Stimulated activated CD8-positive, alpha-beta memory T cell treated with anti-CD3 and anti-CD28 coated beads, Interleukin-7, amount 100 ng/mL, for 48 hours (primary cell): ENCODE measurements at places on chromosomes 1 and 21.
A peak's percentile ranks its signal among the peaks of the same experiment; 100 is the strongest.

GRCh38 chr1:183301239-183301638, 115.2 kb downstream of the LAMC2 start:
- no peak for DNase-seq

DNA sequence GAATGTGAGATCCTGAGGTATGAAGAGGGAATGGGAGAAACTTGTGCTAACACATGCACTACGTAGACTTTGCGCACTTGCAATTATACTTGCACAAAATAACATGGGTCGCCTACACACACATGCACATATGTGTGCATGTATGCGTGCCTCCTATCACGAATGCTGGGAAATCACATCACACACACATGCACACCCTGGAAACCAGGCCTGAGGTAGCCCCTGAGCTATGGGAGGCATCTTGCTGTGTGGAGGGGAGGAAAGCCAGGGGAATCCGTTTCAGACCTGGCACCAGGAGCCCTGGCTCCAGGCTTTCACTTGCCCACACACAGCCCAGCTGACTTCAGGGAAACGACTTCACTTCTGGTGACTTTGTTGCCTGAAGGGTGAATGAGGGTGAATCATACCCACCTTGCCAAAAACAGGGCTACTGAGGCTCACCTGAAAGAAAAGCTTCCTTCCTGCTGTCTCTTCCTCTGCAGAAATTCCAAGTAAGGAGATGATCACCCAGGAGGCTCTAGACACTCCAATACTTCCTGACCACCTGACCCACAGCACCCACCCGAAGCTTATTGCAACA, 136.0 kb upstream of the NGF start:
- DNase-seq: no peak

- peak; percentile 10 for DNase-seq
Measured at GRCh38 chr1:231460614-231461013, 38.5 kb upstream of the EGLN1 start.

- no peak for DNase-seq
Measured at GRCh38 chr1:114090738-114091505, 62.7 kb downstream of the SYT6 start.

GRCh38 chr1:106748606-106749005, 307.9 kb upstream of the PRMT6 start:
- no peak for DNase-seq

- no peak for DNase-seq
Measured at GRCh38 chr1:211341999-211342398, 15.4 kb downstream of the TRAF5 start.

DNA sequence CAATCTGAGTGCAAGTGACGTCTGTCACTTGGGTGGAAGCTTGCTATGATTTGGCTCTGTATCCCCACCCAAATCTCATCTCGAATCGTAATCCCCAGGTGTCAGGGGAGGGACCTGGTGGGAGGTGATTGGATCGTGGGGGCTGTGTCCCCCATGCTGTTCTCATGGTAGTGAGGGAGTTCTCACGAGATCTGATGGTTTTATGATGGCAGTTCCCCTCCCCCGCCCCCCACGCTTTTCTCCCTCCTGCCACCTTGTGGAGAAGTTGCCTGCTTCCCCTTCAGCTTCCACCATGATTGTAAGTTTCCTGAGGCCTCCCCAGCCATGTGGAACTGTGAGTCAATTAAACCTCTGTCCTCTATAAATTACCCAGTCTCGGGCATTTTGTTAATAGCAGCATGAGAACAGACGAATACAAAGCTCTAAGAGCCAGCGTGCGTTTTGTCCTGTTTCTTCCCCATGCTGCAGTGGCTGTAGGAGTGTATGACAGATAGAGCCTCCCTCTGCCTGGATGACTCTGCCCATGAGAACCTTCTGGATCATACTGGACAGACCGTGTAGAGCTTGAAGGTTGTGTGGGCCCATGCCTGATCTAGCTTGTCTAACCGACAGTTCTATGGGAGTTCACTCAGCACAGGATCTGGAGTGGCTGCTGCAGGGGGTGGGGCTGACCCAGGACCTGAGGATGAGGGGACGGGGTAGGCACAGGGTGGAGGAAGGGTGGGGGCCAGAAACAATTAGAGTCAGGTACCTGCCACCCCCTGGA, 139.7 kb upstream of the ERRFI1 start:
- DNase-seq: no peak

DNA sequence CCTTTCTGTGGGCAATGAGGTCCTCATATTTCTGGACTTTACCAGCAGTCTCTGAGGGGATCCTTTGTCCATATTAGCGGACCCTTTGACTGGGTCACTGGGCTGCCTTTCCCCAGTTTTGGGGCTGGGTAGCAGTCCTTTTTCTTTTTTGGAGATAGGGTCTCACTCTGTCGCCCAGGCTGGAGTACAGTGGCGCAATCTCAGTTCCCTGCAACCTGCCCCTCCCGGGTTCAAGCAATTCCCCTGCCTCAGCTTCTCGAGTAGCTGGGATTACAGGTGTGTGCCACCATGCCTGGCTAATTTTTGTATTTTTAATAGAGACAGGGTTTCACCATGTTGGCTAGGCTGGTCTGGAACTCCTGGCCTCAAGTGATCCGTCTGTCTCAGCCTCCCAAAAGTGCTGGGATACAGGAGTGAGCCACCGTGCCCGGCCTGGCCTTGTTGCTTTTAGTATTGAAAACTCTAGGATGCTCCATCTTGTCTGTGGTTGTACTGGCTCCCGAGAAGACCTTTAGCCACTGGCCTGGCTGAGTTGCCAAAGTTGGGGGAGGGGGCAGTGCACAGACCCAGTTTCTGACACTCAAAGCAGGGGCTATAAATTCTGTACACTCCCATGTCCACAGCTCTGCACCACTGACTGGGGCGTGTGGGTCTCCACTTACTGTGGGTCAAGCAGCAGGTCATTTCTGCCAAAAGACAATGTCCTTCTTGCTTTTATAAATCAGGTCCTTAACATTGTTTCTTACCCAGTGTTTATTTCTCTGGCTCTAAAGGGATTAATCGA, 33.1 kb downstream of the MAN1C1 start:
- DNase-seq: no peak

DNA sequence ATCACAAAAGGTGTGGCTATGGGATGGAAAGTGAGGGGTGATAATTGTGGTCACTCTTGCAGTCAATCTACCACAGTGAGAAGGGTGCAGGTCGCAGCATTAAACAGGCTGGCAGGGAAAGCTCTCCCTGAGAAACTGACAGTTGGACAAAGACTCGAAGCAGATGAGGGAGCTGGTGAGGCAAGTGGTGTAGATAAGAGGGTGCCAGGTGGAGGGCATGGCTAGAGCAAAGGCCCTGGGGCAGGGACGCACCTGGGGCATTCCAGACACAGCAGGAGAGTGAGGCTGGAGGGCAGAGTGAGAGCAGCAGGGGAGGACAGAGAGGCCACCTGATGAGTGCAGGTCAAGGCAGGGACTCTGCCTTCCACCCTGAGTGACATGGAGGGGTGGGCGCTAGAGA, 264.8 kb downstream of the PRDM2 start:
- DNase-seq: no peak

DNA sequence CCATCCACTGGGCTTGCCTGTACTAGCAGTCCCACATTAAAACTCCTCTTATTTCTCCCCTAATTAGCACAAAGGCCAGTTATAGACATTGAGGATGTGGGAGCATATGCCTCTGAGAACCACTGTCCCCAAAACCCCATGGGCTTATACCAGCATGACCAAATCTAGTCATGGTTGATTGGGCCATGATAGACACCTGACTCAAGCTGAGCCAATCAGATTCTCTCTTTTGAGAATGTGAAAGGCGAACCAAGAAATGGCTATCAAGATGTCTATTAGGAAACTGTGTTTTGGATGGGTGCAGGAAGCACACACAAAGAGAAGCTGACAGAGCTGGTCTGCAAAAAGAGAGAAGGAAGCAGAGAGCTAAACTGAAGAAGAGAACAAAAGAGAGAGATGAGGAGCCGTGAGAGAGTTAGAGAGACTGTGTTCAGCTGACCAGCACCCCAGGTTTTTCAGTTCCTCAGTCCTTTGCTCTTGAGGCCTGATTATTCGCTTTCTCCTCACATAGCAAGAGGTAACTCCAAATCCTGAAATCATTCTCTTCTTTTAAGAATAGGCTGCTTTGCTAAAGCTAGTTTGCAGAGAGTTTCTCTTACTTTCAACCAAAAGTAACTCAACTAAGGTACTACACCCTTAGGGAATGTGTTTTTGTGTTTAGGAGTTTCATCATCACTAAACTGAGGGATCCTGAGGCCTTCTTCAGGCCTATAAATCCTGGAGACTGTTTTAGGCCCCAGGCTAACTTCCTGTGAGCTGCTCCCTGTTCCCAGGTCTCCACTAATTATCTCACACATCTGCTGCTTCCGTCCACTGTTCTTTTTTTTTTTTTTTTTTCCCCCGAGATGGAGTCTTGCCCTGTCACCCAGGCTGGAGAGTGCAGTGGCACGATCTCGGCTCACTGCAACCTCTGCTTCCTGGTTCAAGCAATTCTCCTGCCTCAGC, 7.9 kb upstream of the TIPRL start:
- no peak for DNase-seq

GRCh38 chr1:228070851-228071250, 11.7 kb upstream of the ARF1 start:
- DNase-seq: no peak

DNA sequence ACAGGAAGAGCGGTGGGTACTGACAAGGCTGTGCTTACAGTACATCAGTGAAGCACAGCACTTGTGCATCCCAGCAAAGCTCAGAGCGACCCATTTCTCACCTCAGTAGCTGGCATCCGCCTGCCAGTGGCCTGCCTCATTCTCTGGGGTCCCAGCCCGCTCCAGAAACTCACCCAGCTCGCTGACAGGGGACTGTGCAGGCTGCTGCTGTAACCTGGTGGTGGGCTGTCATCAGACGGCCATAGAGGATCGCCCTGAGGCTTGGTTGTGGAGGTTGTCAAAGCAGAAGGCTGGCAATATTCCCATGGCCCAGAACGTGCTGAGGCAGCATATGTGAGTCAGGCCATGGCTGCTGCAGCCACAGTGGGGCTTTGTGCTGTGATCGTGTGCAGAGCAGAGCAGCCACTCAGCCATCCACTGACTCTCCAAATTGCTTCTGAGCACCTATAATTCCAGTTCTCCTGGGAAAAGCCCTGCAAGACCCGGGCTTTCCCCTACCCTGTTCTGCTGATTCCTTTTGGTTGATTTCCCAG, 13.6 kb upstream of the GPR137B start:
- no peak for DNase-seq

GRCh38 chr1:26163684-26164035, 4.8 kb downstream of the FAM110D start:
- DNase-seq: no peak

DNA sequence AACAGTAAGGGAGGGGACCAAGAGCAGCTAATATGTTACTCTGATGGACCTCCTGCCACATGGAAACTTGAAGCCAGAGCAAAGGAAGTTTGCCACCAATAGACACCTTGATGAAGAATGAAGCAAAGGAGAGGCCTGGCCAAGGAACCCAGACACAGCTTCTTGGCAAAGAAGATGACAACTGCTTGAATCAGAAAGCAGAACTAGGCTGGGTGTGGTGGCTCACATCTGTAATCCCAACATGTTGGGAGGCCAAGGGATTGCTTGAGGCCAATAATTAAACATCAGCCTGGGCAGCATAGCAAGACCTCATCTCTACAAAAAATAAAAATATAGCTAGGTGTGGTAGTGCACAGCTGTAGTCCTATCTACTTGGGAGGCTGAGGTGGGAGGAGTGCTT, 31.7 kb upstream of the CAPZB start:
- no peak for DNase-seq
